NCI-H2171 (cell line): ENCODE measurements at places on chromosomes 16 and 17.

DNA sequence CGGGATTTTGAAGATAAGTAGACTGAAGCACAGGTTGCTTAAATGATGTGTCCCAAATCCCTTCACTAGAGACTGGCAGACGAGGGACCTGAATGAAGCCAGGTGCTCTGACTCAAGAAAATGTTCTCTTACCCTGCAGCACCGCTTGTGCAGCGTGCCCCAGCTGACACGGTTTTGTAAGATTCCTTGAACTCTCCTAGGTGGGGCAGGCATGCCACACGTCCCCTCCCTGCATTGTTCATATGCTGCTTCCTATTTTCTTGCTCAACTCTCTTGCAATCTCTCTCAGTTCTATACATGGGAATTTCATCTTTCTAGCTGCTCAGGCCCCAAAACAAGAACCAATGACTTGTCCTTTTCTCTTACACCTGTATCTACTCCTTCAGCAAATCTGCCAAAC is 22.1 kb upstream of the HNF1B start:
- DNase-seq: no peak

DNA sequence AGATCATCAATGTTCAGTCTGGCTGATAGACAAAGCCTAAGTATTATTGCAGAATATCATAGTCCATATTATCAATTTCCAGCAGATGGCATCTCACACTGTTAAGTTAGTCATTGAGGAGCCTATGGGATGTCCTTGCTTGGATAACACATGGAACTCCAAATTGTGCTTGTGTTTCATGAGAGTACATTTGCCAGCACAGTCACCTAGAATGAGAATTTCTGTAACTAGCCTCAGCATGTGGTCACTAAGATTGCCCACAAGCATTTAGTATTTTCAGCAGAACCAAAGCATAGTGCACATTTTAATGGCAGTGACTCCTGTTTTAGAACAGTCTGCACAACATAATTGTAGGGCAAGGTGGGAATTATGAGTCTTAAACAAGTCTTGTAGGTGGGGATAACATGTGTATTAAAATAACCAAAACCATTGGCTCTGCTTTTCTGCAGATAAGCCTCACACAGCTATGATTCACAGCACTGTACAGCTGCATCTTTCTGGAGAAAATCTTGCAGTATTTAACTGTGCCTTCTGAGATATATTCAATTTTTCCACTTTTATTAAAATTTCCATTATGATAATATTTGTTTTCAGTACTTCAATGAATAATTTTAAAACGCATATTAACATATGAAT is 882.8 kb upstream of the SOX9 start:
- peak; percentile 50 for DNase-seq

DNA sequence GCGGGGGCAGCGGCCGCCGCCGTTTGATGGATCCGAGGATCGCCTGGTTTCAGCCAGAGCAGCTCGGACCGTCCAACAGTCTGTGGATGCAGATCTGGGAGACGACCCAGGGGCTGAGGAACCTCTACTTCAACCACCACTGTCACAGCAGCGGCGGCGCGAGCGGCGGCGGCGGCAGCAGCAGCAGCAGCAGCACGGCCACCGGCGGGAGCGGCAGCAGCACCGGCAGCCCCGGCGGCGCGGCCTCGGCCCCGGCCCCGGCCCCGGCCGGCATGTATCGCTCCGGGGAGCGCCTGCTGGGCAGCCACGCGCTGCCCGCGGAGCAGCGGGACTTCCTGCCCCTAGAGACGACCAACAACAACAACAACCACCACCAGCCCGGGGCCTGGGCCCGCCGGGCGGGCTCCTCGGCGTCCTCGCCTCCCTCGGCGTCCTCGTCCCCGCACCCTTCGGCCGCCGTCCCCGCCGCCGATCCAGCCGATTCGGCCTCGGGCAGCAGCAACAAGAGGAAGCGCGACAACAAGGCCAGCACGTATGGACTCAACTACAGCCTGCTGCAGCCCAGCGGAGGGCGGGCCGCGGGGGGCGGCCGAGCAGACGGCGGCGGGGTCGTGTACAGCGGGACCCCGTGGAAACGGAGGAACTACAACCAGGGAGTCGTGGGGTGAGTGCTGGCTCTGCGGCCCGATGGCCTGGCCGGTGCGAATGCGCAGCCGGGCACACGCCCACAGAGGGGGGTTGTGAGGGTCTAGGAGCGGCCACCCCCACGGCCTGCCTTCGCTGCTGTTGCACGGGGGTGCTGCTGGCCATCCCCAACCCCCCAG is 702 bp downstream of the TENT4B start:
- DNase-seq: no peak

DNA sequence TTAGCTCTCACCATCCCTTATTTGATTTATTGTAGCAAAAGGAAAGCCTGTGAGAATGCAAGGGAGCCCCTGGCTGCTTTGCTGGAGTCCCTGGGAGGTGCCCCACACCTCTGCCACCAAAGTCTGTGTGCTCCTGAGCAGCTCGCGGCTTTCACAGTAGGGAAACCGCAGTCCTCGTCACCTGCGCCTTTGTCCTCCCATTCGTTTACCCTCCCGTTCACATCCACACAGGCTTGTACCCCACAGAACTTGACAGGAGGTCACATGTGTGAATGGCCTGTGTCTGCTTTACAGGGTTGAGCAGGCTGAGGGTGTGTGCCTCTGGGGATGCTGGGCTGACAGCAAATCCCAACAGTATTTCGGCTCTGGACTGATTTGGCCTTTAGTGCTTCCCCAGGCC is 152.5 kb downstream of the LGALS9B start:
- no peak for DNase-seq

DNA sequence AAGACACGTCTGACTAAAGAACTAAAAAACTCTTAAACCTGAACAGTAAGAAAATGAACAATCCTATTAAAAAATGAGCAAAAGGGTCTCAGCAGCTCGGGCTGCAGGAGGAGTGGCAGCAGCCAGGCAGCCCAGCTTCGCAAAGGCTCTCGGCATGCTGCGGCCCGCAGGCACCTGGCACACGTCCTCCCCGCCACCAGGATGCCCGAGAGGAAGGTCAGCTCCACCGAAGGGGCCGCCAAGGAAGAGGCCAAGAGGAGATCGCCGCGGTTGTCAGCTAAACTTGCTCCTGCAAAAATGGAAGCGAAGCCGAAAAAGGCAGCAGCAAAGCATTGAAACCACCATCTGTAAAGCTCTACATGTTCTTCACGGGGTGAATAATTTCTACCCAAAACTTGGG is 173.5 kb downstream of the BCAS3 start:
- DNase-seq: no peak

DNA sequence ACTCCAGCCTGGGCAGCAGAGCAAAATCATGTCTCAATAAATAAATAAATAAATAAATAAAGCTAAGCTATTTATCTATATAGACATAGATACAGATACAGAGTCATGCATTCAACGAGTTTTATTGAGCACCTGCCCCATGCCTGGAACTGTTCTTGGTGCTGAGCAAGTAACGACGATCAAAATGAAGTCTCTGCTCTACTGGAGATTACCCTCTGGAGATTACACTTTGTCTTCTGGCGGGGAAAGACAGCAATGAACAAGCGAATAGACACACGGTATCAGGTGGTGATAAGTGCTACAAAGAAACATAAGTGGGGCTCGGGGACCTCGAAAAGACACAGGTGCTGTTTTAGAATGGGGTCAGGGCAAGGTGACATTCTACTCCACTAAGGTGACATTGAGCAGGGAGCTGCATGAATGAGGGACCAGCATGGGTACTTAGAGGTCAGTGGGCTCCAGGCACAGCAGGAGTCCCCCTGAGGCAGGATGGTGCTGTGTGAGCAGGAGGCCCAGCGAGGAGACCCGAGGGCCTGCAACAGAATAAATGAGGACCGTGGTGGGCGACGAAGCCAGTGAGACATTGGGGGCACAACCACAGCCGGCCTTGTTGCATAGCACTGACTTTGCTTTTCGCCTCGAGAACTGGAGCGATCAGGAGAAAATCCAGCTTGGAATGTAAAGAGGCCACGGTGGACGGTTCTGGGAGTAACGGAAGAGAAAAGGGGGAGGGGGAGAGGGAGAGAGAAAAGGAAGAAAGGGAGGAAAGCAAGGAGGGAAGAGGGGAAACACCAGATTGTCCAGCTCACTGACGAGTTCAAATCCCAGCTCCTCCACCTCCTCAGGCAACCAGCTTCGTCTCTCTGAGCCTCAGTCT is 42.4 kb upstream of the MEAK7 start:
- no peak for DNase-seq

DNA sequence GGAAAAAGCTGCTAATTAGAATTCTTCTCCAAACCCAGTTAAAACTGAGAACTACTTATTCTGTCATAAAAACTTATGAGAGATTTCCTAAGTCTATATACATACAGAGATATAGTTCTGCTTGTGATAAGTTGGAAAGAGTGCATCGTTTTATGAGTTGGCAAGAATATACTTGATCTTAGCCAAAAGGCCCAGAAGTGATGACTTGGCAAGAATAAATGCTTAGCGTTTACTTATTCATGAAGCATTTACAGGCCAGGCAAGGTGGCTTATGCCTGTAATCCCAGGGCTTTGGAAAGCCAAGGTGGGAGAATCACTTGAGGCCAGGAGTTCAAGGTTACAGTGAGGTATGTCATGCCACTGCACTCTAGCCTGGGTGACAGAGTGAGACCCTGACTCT is 81.7 kb downstream of the CYB561 start:
- DNase-seq: no peak

DNA sequence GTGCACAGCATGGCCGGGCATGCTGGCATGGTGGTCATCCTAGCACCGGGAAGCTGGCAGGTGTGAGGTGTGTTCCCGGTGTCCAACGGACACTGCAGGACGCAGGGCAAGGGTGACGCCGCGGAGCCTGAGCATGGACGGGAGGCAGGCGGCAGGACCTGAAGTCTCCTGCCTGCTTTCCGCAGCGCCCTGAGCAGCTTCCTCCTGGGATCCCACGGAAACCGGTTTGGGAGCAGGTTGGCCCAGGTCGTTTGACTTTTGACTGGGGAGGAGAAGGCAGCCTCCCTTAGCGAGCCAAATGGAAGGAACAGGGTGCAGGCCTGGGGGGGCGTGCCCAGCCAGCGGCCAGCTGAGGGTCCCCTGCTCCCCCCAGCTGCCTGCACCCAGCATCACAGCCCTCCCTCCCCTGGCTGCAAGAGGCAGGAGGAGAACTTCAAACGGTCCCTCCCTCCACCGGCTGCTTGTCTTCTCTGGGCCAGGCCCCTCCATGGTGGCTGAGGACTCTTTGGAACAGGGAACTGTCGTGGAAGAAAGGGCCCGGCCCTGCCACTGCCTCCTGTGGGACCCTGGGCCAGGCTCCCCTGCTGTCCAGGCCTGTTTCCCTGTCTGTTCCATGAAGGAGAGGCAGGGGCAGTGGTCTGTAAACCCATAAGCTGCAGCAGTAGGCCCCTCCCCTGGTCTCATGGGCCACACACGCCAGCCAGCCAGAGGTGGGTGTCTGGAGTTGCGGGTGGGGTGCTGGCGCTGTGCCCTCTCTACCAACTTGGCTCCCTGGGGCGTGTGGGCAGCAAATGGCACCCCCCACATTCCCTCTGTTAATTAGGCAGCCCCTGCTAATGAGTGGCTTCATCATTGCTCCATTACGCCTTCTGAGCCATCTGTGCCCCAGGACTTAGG is 7.8 kb upstream of the ADGRG1 start:
- DNase-seq: no peak

- no peak for DNase-seq
Observed at GRCh38 chr16:51326131-51326856, 175.2 kb upstream of the SALL1 start.

DNA sequence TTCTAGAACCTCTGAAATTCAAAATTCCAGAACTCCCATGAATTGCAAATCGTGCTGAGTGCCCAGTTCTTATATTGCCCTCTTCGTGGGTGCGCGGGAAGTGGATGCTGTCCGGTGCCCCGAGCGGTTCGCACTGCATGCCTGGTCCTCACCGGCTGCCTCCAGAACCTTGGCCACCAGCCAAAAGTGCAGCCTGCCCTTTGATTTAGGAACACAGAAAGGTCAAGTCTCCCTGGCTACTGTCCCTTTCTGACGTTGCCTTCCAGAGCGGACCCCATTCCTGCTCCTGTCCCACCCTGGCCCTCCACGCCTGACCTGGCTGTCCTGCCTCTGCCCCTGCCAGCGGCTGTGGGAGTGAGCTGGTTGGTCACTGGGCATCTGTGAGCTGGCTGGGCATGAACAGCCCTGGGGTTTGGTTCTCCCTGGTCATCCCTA is 9.7 kb downstream of the NEUROD2 start:
- DNase-seq: no peak

GRCh38 chr17:46138473-46138872 is 54.8 kb downstream of the KANSL1 start:
- DNase-seq: no peak

DNA sequence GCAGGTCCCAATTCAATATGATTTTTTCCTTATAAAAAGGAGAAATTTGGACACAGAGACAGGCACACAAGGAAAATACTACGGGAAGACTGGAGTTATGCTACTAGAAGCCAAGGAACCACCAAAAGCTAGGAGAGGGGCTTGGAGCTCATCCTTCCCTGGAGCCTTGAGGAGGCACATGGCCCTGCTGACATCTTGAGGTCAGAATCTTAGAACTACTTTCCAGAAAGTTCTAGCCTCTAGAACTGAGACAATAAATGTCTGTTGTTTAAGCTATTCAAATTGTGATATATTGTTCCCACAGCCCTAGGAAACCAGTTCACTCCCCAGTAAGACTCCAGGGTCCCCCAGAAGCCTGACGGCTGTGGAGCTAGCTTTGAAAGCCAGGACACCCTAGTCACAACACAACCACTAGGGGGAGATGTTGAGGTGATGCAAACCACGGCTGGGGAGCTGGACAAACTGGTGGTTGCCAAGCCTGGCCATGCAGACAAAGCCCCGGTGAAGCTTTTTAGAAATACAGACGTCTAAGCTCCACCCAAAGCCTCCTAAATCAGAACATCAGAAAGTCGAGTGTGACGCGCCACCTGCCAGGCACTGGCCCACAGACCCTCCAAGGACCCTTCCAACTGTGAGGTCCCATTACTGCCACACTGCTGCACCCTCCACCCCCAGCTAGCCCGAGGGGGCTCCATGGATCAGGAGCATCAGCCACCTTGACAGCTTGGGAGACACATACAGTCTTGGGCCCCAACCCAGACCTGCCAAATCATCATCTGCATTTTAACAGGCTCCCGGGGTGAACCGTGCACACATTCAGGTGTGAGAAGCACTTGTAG is 106.4 kb downstream of the SLC39A11 start:
- DNase-seq: no peak

GRCh38 chr17:56434610-56435009 is 158.9 kb upstream of the NOG start:
- no peak for DNase-seq

GRCh38 chr17:68686108-68686988 is 85.2 kb upstream of the FAM20A start:
- DNase-seq: no peak

DNA sequence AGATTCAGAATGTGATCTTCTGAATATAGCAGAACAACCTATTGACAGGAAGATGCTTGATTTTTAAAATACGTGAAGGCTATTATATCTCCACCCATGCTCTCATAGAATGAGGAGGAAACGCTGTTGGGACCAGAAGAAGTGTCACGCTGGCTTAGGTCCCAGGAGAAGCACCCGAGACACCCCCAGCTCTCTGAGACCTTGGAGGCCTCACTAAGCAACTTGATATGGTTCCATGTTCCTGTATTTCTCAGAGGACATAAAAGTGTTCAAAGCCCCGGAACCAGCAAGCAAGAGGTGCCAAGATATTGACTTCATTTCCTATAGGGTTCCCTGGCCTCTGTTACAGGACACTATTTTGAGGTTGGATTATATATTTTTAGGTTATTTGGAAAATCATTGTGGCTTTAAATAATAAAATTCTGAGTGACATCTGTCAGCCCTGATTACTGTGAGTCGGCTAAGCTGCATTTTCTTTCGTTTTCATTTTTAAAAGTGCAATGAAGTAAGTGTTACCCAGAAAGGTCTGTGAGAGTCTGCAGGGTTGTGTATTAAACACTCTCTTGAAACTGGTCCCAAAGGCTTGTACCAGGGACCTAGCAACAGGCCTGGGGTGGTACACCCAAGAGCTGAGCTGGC is 400.0 kb downstream of the SOX9 start:
- DNase-seq: no peak
